T47D (cell line): ENCODE measurements at places on chromosomes 5 and 9.

- no peak for DNase-seq
Observed at GRCh38 chr5:110255194-110255593, 471.3 kb downstream of the TMEM232 start.

- DNase-seq, result no peak
Observed at GRCh38 chr5:16726538-16726946, 109.7 kb upstream of the RETREG1 start.

GRCh38 chr5:57396701-57397100, 85.9 kb downstream of the ACTBL2 start:
- no peak for DNase-seq

DNA sequence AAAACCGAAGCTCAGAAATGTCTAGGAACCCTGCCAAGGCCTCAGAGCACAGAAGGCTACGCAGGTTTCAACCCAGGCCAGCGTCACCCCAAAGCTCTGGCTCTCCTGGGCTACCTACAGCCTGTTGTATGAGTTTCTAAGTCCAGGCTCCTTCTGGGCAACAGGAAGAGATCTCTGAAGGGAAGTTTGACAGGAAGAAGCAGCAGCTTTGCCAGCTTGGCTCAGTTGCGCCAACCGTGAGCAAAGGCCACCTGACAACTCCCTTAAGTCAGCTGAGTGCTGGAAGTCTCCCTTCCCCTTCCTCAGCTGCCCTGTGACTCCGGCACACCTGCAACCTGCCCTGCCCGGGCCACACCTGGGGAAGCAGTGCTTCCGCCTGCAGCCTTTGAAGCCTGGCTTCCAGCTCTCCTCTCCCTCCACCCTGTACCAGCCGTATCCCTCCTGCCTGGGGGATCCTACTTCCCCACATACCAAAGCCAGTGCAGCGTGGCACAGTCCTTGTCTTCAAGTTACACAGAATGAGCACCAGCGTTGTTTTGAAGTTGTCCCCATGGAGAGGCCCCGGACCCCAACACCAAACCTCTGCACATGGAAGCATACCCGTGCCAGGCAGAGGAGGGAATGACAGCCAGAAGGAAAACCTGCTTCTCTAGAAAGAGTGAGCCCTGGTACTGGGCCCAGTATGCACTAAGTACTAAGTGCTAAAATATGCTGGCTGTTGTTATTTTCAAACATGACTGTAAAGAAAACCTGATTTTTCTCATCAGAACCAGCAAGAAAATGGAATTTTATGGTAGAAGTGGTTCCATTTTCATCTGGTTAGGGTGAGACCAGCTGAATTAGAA, 36.5 kb downstream of the SHB start:
- no peak for DNase-seq

- no peak for DNase-seq
Observed at GRCh38 chr5:176175101-176175852, 62.9 kb upstream of the SIMC1 start.

- no peak for DNase-seq
Observed at GRCh38 chr5:36897616-36898015, 21.0 kb downstream of the NIPBL start.

- peak; percentile 65 for DNase-seq
Observed at GRCh38 chr9:117448066-117448465, 33.2 kb upstream of the ASTN2 start.

DNA sequence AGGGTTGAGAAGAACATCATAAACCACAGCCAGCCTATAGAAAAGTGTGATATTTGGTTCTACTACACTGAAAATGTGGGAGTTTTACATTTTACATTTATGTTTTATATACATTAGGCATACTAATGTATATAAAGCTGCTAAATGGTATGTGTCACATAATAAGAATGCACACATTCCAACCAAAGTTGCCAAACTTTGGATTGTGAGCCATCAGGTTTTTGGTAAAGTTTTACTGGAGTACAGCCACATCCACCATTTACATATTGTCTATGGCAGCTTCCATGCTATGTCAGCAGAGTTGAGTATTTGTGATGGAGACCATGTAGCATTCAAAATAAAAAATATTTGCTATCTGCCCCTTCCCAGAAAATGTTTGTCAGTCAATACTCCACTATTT, 23.1 kb upstream of the TARS1 start:
- DNase-seq, result no peak

GRCh38 chr9:130242270-130243014, 23.1 kb upstream of the HMCN2 start:
- no peak for DNase-seq

DNA sequence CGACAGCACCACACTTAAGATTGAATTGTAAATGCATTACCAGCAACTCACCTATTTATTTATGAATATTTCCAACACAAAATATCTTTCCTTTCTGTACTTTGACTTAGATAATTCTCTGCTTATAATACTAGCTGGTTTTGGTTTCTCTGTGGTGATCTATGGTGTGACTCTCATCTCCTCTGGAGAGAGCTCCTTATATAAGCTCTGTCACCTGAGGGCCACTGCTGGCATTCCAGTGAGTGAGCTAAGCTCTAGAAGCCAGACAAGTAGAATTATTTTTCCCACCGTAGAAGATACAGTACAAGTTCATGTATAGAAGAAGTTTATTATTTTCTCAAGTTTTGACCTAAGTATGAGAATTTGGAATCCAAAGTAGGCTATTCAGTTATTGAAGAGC, 111.5 kb downstream of the CDC42SE2 start:
- DNase-seq, result no peak

GRCh38 chr5:149489605-149490037, 61.6 kb downstream of the CSNK1A1 start:
- no peak for DNase-seq

DNA sequence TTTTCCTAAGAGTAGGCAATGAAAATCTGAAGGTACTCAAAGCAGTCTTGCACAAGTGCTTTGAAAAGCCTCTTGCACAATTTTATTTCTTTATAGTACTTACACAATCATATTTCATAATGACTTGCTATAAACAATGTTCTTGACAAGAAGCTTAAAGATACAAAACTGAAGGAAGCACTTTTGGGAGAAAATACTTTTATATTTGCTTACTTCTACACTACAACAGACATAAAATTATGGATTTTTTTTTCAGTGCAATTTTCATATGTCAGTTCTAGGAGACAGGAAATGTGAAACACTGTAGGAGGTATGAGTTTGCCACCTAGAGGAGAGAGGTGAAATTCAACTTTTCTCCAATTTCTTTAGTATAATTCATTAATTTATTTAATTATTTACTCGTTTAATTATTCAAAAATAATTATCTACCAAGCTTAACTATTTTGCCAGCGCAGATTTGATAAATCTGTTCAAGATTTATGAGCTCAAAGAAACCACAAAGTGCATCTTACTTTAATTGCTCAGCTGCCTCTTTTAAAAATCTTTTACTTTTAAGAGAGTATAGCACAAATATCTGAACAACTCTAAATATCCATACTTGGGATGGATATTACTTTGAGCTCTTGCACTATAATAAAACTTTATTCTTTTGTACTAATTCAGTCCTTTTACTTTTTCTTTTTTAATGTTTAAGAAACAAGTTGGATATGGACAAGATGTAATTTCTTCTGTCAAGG, 29.0 kb upstream of the CDKN2B start:
- no peak for DNase-seq

DNA sequence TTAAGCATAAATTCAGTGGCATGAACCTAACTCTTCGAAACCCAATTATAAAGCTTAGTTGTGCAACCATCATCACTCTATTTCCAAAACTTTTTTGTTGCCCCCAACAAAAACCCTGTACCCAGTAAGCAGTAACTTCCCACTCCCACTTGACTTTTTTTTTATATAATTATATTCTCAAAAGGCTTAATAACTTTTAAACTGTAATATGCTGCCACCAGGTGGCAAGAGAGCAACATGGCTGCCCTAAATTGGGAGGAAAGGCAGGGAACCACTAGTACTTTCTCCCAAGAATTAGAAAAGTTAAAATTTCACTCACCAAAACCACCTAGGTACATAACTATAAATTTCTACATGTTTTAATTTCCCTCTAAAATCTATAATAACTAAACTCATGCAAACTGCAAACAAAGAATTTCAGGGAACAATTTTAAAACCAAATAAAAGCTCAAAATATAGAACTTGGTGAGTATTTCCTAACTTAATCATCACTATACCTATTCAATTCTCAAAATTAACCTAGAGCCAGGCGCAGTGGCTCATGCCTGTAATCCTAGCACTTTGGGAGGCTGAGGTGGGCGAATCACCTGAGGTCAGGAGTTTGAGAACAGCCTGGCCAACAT, 50.2 kb upstream of the RNF38 start:
- no peak for DNase-seq

DNA sequence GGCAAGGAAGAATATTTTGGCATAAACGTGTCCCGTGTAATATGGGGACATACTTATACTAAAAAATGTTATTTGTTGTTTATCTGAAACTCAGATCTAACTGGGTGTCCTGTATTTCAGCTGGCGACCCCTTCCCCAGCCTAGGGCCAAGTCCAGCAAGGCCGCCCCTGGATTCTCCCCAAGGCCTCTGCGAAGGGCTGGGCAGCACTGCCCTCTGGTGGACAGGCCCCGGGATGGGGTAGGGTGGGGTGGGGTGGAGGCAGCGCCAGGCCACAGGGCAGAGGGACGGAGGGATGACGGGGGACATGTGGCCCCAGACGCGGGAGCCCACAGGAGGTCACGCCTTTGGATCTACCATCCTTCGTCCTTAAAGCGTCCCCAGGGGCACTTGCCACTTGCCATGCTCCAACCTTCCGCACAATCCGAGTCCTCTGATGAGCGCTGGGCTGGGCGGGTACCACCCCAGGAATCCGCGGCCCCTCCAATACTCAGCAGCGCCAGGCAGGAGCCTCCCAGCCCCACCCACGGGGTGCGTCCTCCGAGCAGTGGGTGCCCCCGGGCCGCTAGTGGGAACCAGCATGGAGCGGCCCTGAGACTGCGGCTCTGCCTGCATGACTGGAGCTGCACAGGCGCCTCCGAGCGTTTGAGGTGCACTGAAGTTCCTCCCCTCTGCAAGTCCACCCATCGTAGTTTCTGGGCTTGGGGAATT, 7.1 kb upstream of the AGPAT2 start:
- peak; percentile 92 for DNase-seq

DNA sequence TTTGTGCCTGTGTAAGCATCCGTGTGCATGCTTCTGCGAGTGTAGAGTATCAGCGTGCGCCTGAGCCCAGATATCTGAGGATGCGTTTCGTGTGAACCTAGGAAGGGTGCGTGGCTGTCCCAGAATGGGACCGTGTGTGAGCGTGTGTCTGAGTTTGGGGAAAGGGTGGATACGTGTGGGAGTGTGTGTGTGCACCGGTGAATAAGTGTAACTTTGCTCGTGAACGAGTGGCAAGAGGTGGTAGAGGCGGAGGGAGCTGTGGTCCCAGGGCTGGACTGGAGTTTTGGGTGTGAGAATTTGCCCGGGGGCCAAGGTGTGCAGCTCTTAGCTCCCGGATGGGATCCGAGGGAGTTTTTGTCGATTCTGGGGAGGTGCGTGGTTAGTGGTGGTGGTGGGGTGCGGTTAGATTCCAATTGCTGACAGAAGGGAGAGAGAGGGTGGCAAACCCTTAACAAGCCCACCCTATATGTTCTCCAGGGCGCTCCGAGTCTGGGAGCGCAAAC, 686 bp upstream of the COL27A1 start:
- DNase-seq, result no peak

DNA sequence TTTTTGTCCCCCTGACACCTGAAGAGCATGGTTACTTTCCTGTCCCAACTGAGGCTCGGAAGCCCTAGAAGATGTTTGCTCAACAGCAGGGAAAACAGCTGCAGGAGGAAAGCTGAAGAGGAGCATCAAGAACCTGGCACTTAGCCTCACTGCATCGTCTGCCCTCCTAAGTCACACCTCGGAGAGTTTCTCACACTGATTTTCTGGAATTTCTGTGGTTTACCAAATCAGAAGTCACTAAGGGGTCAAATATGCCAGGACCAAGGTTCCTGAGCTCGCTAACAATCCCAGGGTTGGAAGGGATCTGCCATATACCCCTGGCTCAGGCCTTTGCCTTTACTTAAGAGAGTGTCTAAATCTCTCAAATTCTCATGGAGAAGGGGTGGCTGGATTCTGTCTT, 5.3 kb downstream of the IL12B start:
- DNase-seq, result no peak

DNA sequence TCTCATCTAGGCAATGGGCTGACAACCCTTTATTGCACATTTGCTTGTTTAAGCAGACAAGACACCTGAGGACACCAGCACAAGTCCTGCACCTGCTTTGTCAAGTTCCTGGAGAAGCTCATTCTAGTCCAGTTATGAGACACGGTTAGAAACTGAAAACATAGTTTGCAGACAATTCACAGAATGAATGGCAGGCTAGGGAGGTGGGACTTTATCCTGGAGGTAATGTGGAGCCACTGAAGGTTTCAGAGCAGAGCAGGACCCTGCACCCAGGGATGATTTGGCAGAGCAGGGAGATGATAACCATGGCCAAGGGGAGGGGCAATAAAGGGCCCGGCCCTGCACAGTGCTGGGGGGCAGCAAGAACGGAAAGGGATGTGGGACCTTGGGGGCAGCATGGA, 50.7 kb upstream of the SLC25A51 start:
- no peak for DNase-seq

- peak; percentile 19 for DNase-seq
Observed at GRCh38 chr9:98517761-98518160, 191.0 kb downstream of the GABBR2 start.

GRCh38 chr5:99141534-99142128, 212.8 kb upstream of the CHD1 start:
- DNase-seq, result no peak

DNA sequence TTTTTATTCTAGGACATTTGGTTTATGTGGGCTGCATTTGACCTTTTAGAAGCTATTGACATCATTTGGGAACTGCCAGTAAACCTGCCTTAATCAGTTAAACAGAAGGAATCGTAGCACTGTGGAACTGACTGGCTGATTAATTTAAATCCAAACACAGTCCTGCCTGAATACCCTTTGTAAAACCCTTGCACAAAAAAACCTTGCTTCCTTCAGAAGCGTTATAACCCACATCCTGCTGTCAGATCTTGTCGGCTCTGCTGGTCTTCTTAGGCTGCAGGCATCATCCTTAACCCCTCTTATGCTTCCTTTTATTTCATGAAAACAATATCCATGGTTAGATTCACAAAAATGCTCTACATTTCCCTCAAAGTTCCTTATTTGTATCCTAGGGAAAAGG, 46.3 kb downstream of the PAM start:
- no peak for DNase-seq

GRCh38 chr9:134217431-134218210, 53.3 kb upstream of the RNU6ATAC start:
- no peak for DNase-seq

DNA sequence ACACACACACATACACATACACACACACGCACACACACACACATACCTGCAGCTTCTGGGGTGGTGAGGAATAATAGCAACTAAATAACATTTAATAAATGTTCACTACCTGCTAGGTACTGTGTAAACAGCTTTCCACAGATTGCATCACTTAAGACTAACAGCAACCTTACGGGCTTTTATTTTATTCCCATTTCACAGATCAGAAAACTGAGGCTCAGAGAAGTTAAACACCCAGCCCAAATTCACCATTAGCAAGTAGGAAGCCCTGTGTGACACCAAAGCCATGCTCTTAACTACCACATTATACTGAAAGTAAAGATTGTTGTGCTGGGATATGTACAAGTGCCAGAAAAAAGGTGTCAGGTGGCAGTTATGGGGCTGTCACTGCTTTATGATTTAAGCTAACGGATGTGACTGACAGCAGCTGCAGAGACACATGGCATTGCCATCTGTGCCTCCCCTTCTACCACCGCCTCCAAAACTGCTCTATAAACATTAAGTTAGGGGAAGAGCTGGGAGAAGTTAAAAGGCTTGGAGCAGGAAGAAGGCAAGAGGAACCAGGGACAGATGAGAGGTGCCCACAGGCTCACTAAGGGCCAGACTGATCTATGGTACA, 13.6 kb downstream of the MTMR12 start:
- DNase-seq, result no peak

GRCh38 chr9:92463984-92464383, 18.3 kb downstream of the ASPN start:
- DNase-seq, result no peak
